ENCODE measurements at places on chromosomes 3 and 15.

DNA sequence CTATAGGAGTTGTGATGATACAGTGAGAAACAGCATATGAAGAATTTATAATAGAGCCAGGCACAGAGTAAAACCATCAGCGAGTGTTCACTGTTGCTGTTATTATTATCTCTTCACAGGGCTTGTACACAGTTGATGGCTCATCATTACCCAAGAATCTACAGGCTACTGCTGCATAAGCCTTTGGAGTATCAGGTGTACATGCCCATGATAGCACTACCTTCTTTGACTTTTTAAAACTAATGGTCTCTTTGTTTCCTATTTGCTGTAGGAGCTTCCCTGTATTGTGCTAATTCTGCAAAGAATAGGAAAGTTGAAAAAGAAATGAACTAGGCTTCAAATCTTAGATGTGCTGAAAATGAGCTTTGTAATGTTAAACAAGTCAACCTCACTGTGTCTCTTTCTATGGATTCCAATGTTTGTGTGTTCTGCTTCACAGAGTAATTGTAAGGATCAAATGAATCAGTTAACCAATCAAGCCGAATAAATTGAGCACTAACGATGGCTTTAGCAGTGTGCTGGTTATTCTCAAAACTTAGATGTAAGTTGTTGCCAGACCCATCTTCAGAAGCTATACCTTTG lies 138.8 kb downstream of the TUSC7 start:
- no peak overlapping the region for H3K27ac ChIP-seq
- no peaks in the 10 kb centered on the region for H3K4me1 ChIP-seq
- H3K36me3 ChIP-seq, result no peaks in the 10 kb centered on the region
- no peaks in the 10 kb centered on the region for H3K27me3 ChIP-seq
- DNase-seq, result no peak

GRCh38 chr15:66931768-66932633 lies 133.4 kb upstream of the SMAD3 start:
- DNase-seq, result no peak
- no peak overlapping the region for H3K27ac ChIP-seq
- no peak overlapping the region for H3K4me3 ChIP-seq
- no peaks in the 10 kb centered on the region for H3K27me3 ChIP-seq

- H3K4me3 ChIP-seq, result no peak overlapping the region
- H3K27ac ChIP-seq, result no peak overlapping the region
Observed at GRCh38 chr3:43468133-43468532, 153.7 kb downstream of the ANO10 start.

DNA sequence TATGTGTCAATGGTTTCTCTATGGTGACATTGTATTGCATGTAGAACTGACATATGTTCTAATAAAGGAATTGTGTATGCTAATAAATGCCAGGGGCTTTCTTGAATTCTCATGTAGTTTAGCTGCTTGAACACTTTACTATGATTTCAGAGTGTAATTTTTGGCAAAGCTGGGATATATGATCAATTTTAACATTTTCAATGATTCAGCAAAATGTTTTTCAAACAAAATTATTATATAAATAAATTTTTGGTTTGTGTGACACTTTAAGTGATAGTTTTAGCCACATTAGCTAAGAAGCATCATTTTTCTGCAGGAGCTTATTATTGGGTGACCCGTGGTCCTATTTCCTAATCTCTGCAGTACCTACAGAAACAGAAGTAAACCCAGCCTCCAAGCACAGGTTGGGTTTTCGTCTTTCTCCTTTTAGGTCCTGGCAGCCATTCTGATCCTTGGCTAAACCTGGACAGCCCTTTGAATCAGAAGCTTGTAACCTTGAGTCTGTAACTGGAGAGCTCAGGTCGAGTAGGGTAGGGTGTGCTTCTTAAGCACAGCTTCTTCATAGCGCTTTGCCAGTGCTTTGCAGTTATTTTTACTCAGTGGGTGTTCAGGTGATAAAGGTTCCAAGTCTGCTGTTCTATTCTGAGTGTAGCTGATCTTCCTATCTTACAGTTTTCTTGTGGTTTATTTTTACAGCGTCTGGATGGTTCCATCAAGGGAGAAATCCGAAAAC lies 74.2 kb downstream of the CHD2 start:
- no peak for DNase-seq
- no peak overlapping the region for H3K27ac ChIP-seq
- H3K4me1 ChIP-seq, result peaks cover under 1% of the 10 kb centered on the region
- no peaks in the 10 kb centered on the region for H3K27me3 ChIP-seq
- no peak overlapping the region for H3K4me3 ChIP-seq

DNA sequence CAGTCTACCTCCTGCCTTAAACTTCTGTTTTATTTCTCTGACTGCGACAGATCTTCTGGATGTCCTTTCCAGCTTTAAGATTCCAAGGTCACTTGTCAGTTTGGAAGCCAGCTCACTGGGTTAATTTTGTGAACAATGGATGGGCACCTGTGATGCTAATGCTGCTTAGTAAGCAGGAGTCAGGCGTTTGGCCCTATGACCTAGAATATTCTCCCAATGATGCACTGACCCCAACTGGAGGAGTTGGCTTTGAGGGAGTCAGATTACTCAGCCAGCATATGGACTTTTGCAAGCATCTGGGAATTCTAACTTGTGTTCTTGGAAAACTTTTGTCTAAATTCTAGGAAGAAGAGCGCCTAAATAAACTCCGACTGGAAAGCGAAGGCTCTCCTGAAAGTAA lies 28.1 kb downstream of the HACD3 start:
- no peak for DNase-seq
- H3K27me3 ChIP-seq, result no peaks in the 10 kb centered on the region
- H3K27ac ChIP-seq, result no peak overlapping the region

DNA sequence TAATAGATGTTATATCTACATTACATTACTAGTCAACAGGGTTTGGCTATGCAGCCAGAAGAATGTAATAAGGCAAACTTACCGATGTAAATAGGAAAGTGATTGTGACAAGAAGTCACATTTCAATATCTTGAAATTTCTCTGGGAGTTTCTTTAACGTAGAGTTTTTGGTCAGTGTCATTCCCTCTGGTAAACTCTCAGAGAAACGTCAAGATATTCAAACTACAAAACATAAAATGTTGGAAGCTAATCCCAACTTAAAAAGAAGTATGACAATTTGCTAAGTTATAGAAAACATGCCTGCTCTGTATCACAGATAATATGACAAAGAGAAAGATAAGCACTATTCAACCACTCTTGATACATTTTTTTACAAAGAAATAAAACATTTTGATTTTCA lies 111.2 kb upstream of the PRICKLE2 start:
- H3K36me3 ChIP-seq, result no peaks in the 10 kb centered on the region
- H3K27ac ChIP-seq, result no peak overlapping the region
- no peak for DNase-seq
- no peak overlapping the region for H3K4me3 ChIP-seq
- H3K27me3 ChIP-seq, result no peaks in the 10 kb centered on the region

GRCh38 chr3:134441321-134441720 lies 44.5 kb downstream of the ANAPC13 start:
- no peaks in the 10 kb centered on the region for H3K36me3 ChIP-seq
- no peak overlapping the region for H3K27ac ChIP-seq
- DNase-seq, result no peak
- peaks cover 4% of the 10 kb centered on the region for H3K27me3 ChIP-seq
- H3K4me1 ChIP-seq, result no peaks in the 10 kb centered on the region

DNA sequence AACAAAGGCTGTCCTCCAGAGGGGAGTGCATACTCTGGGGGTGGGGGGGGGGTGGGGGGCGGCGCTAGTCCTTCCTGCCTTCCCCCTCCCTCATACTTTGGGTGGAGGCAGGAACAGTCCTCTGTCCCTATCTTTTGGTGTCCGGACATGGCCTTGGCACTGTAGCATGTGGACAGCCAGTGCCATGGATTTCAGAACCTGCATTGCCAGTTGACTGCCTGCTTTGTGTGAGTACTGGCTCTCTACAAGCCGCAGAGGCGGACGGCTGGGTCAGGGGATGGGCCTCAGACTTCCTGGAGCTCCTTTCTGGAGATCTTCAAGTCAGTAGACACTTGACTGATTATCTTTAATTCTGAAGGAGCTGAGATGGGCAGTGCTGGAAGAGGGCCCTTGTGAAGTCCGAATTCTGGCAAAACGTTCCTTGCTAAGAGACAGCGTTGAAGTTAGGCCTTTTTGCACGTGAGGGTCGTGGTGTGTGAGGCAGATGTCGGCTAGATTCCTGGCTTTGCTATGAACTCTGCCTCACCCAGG lies 2.5 kb downstream of the CLDN11 start:
- H3K27ac ChIP-seq, result no peak overlapping the region
- no peaks in the 10 kb centered on the region for H3K36me3 ChIP-seq
- H3K4me1 ChIP-seq, result peaks cover 23% of the 10 kb centered on the region
- H3K27me3 ChIP-seq, result peaks cover 30% of the 10 kb centered on the region
- no peak for DNase-seq

DNA sequence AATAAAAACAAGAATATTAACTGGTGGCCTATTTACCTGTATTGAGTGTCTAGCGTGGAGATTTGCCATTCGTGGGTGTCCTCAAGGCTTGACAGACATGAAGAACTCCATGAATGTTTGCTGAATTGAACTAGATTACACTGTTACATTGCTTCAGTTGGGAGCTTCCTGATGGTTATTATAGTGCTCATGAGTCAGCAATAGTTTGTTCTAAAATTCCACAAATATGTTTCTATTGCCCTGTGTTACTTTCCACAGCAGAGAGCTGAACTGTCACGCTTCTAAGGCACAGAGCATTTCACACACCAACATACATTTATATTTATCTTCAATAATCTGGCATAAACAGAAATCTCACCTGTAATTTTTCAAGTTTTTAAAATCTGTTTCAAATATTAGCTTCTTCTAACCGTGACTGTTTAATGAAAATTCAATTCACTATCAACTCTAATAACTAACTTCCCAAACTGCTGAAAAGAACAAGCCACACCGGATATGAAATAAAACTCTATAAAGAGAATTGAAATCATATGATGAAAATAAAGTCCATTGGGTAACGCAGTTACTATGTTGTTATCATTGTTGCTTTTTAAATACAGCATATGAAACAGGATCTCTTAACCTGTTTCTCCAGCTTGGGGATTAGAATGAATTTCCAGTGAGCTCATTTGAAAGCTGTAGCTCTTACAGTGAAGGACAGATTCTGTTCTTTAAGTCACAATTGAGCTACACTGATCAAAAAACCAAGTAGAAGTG lies 61.2 kb upstream of the MCF2L2 start:
- DNase-seq, result no peak
- peaks cover 50% of the 10 kb centered on the region for H3K36me3 ChIP-seq
- H3K27ac ChIP-seq, result no peak overlapping the region
- H3K4me1 ChIP-seq, result no peaks in the 10 kb centered on the region

- H3K27ac ChIP-seq, result no peak overlapping the region
- no peak overlapping the region for H3K4me3 ChIP-seq
- H3K27me3 ChIP-seq, result no peaks in the 10 kb centered on the region
- H3K4me1 ChIP-seq, result no peaks in the 10 kb centered on the region
Observed at GRCh38 chr3:118803096-118803476, 231.6 kb downstream of the IGSF11 start.

GRCh38 chr15:80233581-80233980 lies 18.4 kb downstream of the CTXND1 start:
- H3K27ac ChIP-seq, result no peak overlapping the region
- H3K27me3 ChIP-seq, result peaks cover 9% of the 10 kb centered on the region
- H3K4me3 ChIP-seq, result no peak overlapping the region
- DNase-seq, result no peak
- H3K36me3 ChIP-seq, result no peaks in the 10 kb centered on the region

DNA sequence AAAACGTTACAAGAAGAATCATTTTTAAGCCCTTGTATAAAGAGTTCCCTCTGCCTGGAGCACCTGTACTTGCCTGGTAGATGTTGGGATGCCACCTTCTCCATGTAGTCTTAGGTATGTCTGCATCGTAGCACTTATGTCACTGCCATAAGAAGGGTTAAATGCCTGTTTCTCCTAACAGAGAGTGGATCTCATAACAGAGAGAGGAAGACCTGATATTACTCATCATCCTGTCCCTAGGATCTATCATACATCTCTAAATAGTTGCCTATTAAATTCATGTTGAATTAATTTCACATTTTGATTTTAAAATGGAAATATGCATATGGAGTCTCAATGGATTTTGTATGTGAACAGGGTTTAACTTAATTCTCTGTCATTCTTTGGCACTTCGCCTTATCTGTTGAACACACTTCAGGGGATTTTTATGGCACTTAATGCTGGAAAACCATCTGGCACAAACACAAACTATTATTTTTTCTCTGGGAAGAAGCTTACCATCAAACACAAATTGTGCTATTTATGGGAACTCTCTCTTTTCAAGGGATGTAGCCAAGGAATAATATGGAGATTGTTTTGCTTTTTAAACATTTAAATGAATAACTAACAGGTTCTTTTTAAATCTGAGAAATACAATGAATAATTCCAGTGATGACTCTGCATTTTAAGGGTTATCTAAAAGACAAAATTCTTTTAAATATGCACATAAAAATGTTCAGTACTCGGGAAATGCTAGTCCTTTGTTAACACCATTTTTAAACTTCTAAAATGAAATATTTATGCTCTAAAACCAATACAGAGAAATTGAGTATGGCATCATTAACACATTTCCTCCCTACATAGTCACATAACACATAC lies 230.7 kb downstream of the ZNF385D start:
- H3K4me3 ChIP-seq, result no peak overlapping the region
- no peak overlapping the region for H3K27ac ChIP-seq
- no peak for DNase-seq
- no peaks in the 10 kb centered on the region for H3K27me3 ChIP-seq

GRCh38 chr3:103705641-103706040 lies 1270.8 kb downstream of the ZPLD1 start:
- no peak overlapping the region for H3K27ac ChIP-seq
- no peak overlapping the region for H3K4me3 ChIP-seq
- no peak for DNase-seq

DNA sequence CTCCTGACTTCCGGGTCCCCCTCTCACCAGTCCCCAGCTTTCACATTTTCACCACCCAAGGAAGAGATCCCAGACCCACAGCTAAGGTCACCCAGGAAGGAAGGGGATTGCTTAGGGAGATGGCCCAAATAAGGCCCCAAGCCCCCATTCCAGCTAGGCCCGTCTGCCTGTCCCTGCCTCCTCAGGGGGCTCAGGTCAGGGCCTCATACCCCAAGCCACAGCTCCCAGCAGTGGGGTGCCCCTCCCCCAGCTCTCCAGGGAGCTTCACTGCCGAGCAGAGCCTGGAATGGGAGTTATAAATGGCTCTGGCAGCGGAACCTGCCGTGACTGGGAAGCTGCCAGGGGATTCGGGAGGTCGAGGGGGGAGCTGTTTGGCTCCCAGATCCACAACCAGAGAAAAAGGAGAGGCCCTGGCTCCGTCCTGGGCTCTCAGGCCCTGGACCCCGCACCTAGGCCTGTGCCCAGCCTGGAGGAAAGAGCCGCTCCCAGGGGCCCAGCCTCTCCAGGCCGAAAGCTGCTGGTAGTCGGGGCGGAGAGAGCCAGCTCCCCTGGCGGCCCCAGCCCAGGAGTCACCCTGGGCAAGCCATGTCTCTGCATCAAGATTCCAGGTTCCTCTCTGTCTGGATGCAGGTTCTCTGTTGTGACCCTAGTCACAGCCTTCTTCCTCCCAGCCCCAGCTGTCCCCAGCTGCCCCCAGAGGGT lies 550 bp downstream of the CCDC9B start:
- no peak overlapping the region for H3K4me3 ChIP-seq
- no peaks in the 10 kb centered on the region for H3K36me3 ChIP-seq
- H3K27me3 ChIP-seq, result no peaks in the 10 kb centered on the region
- peaks cover 23% of the 10 kb centered on the region for H3K4me1 ChIP-seq
- H3K27ac ChIP-seq, result no peak overlapping the region

All from CD4-positive, alpha-beta T cell (primary cell).